ENCODE measurements at places on chromosomes 4 and X.

- no peak for DNase-seq
Measured at GRCh38 chr4:170017252-170017651, 8.9 kb downstream of the MFAP3L start.

- no peak for DNase-seq
Measured at GRCh38 chr4:185755451-185755850, 56.5 kb downstream of the SORBS2 start.

DNA sequence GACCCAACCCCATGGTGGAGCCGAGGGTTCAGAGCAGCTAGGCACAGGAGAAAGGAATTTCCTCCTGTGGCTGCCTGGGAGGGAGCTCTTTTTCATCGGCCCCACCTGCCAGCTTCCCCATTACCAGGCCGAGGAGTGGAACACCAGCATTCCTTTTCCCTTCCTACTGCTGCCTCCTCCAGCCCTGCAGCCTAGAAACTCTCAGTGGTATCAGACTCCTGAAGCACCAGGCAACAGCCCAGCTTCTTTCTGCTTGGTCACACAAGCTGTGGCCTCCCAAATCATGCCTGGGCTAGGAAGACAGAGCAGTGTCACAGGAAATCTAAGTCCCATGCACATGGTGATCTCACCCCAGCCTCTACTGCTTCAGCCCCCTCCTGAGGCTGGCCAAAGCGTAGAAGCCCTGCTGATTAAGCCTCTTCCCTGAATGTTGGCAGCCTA is 30.1 kb downstream of the RTL5 start:
- no peak for DNase-seq

DNA sequence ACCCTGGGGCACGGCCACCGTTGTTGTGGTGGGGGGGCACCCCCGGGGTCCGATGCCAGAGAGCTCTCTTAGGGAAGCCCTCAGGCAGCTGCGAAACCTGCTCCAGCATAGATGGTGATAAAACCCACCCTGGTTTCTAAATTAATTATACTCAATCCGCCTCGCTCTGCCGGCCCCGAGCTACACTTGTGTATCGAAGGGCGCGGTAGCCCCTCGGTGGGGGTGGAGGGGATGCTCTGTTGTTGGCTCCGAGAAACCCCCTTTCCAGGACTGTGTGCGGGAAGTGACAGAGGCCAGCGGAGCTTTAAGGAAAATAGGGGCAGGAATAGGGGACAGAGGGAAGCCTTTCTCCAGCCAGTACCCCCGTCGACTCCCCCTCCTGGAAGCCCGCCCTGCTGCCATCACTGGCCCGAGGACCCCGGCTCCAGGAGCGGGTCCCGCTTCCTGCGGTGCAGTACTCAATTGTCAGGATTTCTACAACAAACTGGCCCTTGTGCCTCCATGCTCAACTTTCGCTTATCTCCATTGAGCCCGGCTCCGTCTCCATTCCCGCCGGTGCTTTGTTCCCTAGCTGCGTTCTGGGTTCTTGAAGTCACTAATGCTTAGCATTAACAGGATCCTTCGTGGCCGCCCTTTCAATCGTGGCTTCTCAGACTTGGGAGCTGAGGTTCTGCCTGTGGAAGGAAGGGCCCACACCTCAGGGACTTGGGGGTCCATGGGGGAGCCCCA is 408.2 kb downstream of the BCOR start:
- no peak for DNase-seq

DNA sequence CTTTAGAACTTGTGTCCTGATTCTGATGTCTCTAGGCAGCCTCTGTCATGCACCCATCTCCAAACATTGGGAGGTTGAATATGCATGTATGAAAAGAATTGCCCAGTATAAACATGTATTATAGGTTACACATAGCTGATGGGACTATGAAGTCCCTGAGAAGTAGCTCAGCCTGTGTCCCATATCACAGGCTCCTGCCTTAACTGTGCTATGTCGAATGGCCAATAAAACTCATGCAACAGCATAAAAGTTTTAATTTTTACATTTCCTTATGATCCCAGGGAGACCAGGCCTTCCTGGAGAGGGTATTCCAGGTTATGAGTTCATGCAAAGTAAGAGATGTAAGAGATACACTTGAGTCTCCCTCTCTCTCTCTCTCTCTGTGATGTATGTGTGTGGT is 217.4 kb downstream of the SHROOM3 start:
- no peak for DNase-seq

GRCh38 chr4:10506077-10506476 is 48.9 kb upstream of the ZNF518B start:
- DNase-seq = no peak

- DNase-seq = no peak
Measured at GRCh38 chrX:16191605-16192004, 24.3 kb downstream of the MAGEB17 start.

- DNase-seq = no peak
Measured at GRCh38 chrX:117095393-117095792, 632.6 kb upstream of the CT83 start.

GRCh38 chrX:65516756-65517155 is 17.8 kb downstream of the LAS1L start:
- no peak for DNase-seq

DNA sequence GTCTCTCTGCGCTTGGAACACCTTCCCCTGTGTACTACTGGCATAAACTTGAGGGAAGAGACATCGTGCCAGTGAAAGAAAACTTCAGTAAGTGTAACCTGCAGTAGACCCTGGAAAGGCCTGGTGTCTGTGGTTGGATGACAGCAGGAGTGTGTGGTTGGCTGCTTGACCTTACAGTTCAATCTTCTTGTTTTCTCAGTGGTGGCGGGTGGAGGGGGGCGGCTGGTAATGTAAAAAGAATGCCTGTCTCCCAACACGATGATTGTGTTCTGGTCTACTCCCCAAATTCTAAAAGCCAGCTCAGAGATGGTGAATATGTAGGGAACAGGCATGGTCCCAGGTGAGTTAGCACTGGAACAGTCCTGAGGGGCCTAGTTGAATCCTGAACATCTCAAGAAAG is 18.6 kb downstream of the PSMD10 start:
- peak; percentile 17 for DNase-seq

- no peak for DNase-seq
Measured at GRCh38 chr4:56123051-56123450, 174.3 kb downstream of the CEP135 start.

DNA sequence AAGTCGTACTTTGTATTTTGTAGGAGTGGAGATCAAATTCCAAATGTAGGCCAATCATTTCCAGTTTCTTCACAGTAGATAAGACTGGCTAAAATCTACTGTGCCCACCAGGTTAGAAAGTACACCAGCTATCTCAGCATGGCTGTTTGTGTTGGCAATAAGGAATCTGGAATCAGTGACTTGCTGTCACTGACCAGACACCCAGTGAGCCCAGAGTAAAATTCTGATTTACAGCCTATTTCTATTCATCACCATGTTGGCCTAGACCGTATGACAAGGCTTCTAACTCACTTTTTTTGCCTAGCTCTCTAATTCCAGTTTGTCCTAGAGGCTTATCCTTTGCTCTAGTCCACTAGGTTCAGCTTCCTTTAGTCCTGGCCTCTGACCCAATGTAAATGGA is 25.4 kb downstream of the SMIM43 start:
- DNase-seq = no peak

DNA sequence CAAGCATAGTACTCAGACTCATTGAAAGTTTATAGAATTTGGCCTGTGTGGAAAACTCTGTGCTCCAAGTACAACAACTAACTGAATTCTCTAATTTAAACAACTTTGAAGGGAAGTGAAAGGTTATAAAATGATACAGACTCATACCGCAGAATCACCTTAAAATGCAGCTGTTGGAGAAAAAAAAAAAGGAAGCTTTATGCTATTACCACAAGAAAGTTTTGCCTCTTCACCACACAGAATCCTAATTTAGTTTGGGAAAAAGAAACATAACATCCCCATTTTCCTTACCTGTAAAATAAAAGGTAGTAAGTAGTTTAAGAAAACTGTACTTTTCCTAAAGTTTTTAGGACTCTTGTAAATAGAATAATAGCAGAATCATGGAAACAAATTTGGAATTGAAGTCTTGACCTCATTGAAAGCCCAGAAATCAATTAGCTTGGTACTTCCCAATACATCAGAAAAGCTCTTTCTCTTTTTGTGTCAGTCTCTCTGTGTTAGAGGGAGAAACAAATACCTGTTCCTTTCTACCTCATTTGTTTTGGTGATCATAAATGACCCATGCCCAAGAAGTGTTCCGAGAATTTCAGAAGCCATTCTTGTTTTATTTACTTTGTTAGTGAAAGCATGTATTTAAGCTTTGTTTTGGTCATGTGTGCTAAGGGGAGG is 78.8 kb downstream of the NFKB1 start:
- DNase-seq = no peak

DNA sequence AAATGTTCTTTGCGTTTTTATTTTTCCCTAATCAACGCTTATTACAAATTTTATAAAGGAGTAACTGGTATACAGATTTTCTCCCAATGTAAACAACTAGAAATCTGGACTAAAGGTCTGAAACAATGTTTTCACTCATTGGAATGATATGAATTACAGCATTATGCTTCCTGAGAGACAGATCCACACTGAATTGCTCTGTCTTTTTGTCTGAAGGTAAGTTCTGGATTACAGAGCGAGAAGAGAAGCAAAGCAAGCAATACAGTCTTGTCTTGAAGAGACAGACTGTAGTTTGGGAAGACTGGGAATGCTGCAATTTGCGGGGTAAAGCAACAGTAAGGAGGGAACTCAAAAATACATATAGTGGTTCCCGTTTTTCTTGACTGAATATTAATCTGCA is 262.2 kb upstream of the PABPC4L start:
- DNase-seq = no peak

- no peak for DNase-seq
Measured at GRCh38 chr4:123170843-123171242, 225.8 kb upstream of the SPRY1 start.

DNA sequence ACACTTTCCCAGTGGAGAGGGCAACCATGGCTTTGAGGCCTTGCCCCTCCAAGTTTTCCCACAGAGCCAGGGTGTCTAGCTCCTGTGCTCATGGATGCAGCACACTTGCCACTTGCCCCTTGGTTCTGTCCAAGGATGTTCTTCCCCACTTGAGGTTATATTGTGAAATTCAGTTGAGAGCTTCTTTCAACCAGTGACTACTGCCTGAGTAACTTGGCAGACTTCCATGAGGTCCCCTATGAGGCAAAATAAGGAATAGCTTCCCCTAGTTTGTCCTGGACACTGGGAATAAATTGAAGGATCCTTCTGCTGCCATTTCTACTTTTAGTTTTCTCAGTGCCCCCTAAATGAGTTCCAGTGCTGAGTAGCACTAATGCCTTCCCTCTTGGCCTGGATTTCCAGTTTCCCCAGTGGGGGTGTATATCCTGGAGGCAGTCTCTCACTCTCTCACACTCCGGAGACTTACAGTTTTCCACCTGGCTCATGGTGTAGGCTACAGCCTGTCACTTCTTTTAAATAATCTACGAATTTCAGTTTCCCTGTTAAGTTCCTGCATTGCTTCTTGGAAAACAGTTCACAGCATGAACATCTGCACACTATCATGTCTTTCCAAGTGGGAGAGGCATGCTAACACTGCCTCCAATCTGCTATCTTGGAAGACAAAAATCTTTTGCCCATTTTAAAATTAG is 36.4 kb upstream of the ADH4 start:
- DNase-seq = peak; percentile 73

GRCh38 chr4:772118-772517 is 53.8 kb downstream of the CPLX1 start:
- no peak for DNase-seq

DNA sequence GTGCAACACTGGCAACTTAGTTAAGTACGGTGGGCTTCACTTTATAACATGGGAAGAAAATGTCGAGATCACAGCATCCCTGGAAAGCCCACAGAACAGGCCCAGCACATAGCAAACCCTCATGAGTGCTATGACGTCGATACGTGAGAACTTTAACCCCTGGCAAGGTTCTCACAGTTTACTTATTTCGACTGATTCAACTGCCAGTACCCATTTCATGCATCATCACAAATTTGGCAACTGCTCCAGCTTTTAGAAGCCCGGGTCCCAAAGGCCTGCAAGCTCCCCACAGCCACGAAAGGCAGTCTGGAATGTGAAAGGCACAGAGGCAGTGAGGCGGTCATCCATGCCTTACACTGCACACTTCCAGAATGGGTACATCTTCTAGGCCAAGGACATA is 41.2 kb downstream of the RELL1 start:
- DNase-seq = peak; percentile 41

GRCh38 chr4:82452026-82452425 is 21.6 kb downstream of the ENOPH1 start:
- DNase-seq = no peak

GRCh38 chr4:147480502-147480890 is 401 bp upstream of the EDNRA start:
- no peak for DNase-seq

DNA sequence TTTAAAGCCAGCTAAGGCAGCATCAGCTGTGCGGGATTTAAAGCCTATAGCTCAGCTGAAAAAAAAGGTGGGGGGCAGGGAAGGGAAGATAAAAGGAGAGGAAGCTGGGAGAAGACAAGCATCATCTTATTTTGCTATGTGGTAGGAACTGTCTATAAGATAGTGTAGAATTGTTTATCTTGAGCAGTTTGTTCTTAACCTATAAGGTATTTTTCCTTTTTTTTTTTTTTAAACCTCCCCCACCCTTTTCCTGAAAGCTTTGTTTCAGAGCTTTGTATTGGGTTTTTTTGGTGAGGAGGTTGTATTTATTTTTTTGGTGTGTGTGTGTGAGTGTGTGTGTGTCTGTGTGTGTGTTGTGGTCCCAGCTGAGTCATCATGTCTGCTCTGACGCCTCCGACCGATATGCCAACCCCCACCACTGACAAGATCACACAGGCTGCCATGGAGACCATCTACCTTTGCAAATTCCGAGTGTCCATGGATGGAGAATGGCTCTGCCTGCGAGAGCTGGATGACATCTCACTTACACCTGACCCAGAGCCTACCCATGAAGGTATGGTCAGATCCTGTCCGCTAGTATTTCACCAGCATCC is 531 bp downstream of the RUFY3 start:
- DNase-seq = peak; percentile 79

DNA sequence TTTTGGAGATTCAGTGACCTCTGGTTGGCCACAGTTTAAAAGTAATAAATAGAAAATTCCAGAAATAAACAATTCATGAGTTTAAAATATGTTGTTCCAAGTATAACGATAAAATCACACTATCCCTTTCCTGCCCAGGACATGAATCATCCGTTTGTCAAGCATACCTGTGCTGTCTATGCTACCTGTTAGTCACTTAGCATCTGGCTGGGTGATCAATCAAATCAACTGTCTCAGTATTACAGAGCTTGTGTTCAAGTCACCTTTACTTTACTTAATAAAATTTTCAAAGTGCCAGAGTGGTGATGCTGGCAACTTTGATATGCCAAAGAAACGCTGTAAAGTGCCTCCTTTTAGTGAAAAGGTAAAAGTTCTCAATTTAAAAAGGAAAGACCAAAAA is 979.5 kb upstream of the NDST4 start:
- no peak for DNase-seq

DNA sequence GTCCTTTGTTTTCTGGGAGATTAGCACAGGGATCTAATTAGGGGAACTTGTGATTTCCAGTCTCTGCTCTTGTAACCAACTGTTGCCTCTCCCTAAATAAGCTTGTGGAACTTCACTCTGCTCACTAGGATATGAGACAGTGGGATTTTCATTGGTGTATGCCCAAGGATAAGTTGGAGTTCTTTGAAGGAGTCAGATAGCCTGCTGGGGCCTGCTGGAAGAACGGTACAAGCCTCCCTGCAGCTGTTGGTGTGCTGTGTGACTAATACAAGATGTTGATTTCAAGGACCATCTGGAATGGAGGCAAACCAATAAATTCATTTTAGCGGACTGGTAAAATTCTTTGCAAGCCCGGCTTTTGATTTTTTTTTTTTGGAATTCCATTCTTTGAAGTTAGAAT is 167.0 kb downstream of the AASDH start:
- peak; percentile 29 for DNase-seq

GRCh38 chr4:73589887-73590801 is 30.1 kb downstream of the RASSF6 start:
- no peak for DNase-seq
